ENCODE measurements at places on chromosomes 2 and 18.
A peak's percentile ranks its signal among the peaks of the same experiment; 100 is the strongest.

DNA sequence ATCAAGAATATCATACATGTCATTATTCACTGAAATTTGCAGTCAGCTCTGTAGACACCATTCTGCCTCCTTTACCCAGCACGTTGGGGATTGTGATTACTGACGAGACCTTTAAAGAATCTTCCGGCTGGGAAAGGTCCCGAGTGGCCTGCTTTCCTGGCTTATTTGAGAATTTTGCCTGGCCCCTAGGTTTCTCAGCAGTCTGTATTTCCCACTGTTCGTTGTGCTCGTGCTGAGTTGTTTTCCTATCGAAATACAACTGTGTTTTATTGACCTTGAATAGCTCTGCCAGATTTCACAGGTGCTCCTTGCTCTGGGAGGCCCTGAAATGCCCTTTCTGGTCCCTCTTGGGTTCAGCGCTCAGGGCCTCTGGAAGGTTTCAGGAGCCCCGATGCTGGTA lies 94.9 kb downstream of the AGAP1 start:
- no peak for DNase-seq

GRCh38 chr2:109134741-109135358 lies 5.8 kb downstream of the SH3RF3 start:
- no peak for DNase-seq

DNA sequence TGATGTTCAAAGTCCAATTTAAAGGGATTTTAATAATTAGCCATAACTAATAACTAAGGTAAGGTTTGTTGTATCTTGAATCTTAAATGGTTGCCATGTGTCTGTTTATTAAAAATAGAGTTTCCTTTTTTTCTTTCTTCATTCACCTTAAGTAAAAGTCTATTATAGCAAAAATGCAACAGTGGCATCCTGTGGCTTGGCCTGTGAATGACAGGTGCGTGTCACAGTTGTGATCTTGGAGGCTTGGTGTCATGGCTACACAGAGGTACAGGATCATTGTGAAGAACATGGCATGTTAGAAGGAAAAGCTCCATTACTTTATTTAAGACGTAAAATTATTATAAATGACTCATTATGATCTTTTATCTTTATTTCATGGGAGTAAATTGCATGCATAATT lies 246.1 kb downstream of the BCL2 start:
- no peak for DNase-seq

- peak; percentile 61 for DNase-seq
These were observed 278.2 kb upstream of the COL3A1 start for GRCh38 chr2:188695953-188696352.

GRCh38 chr2:134360745-134361487 lies 107.0 kb downstream of the MGAT5 start:
- no peak for DNase-seq

DNA sequence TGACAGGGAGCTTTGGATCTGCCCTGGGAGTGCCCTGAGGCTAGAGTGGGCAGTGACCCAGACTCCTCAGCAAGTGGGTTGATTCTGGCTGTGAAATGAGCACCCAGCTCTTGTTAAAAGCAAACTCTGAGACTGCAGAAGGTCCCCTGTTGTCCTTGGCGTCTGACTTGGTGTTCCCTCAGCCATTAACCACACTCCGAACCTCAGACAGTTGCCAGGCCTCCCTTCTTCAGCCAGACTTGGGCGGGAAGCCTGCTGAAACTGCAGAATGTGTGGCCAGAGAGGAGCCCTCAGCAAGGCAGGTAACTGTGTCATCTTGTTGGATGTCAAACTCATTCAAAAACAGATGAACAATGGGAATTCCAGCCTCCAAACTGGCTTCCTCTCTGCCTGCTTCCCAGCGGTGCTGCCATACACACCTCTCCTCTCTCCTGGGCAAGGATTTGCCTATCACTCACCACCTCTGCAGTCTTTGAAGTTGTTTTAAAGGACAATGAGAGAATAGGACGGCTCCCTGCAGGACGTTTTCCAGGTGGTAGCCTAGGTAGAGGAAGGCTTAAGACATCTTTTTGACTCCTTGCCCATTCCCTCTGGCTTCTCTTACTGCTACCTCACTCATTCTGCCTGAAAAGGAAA lies 38.9 kb upstream of the B3GNT2 start:
- DNase-seq, result no peak

DNA sequence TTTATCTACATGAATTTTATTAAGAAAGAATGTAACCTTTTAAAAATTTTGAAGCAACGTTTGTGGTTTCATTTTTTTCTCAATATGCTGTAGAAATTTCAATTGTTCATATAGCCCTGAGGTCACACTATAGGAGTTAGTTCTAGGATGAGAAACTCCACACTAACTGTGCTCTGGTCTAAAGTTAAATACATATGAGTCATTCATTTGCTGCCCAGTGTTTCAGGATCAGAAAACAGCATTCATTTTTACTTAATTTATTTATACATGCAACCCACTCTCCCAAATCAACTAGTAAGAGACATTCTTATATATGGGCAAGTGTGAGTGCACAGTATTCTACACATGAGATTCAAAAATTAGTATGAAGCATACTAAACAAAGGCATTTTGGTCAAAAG lies 137.9 kb downstream of the DOCK10 start:
- no peak for DNase-seq

DNA sequence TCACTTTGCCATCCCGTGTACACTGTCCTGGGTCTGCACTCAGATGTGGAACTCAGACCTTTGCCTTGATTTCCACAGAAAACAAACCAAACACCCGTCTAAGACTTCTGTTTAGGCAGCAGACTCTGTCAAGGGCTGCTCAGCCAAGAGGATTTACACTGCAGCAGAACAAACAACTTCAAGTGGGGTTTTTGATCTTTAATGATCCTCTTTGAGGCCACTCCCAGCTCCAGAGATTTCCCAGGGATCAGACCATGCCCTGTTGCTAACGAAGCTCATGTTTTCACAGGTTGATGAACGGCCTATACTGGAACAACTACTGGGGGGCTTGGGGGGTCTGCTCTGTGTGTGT lies 52.5 kb upstream of the LGALSL start:
- no peak for DNase-seq

DNA sequence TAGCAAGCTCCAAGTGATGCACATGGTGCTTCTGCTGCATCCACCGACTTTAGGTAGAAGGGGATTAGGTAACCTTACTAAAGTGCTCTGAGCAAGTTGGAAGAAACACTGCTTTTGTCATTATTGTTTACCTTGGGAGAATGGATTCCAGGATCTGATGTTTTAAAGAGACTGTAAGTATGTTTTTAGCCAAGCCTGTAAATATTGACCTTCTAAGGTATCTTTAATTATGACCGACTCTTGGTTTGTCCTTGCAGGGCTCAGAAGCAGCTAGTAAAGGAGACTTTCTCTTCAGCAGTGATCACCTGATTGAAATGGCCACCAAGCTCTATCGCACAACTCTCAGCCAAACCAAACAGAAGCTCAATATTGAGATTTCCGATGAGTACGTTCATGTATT lies 170.7 kb downstream of the MYO1B start:
- DNase-seq, result no peak

GRCh38 chr2:174024524-174025270 lies 59.5 kb upstream of the SP3 start:
- DNase-seq, result peak; percentile 67

- no peak for DNase-seq
These were observed 48.0 kb downstream of the RAB12 start for GRCh38 chr18:8657050-8657820.

DNA sequence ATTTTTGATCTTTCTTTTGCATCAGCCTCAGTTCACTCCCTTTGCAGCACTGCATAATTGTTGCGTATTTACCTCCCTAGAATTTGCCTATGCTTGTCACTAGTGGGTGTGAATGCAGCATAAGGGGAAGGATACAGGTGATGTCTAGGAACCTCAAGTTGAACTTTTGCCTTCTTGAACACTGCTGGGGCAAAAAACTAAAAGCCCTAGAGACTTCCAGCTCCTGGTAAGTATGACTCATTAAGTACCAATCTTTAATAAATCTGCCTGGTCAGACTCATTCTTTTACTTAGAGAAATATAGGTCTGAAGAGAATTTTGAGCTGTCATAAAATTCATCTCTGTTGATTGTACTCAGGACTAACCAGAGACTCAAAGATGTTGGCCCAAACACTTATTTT lies 547.3 kb upstream of the FANCL start:
- DNase-seq, result no peak

DNA sequence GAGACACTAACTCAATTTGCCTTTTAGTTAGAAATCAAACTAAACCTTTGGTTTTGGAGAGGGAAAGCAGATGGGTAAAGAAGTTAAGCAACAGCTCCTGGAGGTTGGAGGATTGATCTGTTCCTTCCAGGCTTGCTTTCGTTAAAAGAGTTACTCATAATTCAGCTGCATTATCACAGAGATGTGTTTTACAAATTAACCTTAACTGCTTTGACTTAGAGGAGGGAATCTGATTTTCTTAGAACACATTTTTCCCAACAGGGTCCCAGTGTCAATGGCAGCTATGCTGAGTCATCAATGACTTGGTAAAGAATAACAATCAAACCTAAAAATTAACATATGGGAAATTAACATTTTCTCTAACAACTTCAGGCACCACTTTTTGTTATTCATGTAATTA lies 113.4 kb downstream of the COPS8 start:
- DNase-seq, result no peak

GRCh38 chr2:231685349-231686191 lies 22.8 kb upstream of the PTMA start:
- no peak for DNase-seq

- no peak for DNase-seq
These were observed 106.4 kb downstream of the CTAGE1 start for GRCh38 chr18:22311301-22311700.

DNA sequence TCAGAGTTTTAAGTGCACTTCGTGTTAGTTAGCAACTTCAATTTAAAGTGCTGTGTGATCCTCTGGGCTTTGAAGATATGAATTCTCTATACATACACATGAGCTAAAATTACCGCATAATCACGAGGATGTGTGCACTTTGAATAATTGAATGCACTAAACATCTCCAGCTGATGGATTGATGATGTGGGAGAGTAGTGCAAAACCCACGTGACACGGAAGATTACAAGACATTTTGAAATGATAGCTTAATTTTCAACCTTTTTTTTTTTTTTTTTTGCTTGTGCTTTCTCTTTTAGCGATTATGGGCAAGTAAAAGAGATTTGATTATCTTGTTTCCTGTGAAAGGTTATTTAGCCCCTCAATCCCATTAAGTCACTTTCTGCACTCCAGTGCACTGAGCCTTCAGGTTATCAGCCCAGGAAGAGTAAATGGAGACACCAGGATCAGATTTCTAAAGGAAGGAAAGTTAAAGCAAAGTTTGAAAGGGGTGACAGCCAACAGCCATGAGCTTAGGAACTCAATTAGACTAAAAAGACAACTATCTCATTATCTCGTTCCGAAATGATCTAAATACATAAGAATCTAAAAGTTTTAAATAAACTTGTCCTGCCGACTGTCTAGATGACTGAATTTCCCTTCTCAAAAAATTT lies 81.6 kb downstream of the CDK15 start:
- no peak for DNase-seq

GRCh38 chr2:41933585-41934320 lies 114.1 kb upstream of the PKDCC start:
- DNase-seq, result peak; percentile 69

- no peak for DNase-seq
These were observed 103.2 kb downstream of the INHBB start for GRCh38 chr2:120448961-120449810.

DNA sequence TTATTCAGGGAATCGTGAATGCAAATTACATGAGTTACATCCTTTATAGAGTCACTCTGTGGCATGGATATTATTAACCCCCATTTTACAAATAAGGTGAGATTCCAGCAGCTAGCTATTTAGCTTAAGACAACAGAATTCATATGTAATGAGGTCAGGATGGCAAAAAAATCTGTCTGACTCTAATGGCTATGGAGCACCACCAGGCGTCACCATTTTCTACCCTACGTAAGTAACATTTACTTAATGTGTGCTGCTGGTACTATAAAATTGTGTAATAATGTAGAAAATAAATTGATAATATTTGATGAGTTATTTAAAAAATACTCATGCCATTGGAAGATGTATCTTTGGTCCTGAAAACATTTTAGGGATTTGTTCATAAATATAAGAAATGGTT lies 2040.1 kb upstream of the LRRTM1 start:
- no peak for DNase-seq

DNA sequence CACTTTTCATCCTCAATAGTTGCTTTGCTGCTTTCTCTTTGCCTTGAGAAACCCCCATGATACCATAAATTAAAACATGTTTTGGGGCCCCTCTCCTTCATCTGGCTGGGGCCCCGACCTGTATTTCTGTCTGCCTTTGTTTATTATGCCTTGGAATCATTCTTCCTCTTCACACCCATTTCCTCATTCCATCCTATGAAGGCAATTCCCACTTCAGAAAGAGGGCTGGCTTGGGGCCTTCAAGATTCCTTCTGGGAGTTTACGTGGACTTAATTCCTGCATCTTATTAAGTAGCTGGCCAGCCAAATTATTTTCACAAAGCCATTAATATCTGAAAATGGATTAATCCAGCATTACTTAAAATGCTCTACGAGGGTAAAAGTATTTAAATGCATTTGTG lies 6.8 kb upstream of the LRRTM1 start:
- DNase-seq, result no peak

- no peak for DNase-seq
These were observed 1.8 kb upstream of the TBR1 start for GRCh38 chr2:161414042-161415033.

DNA sequence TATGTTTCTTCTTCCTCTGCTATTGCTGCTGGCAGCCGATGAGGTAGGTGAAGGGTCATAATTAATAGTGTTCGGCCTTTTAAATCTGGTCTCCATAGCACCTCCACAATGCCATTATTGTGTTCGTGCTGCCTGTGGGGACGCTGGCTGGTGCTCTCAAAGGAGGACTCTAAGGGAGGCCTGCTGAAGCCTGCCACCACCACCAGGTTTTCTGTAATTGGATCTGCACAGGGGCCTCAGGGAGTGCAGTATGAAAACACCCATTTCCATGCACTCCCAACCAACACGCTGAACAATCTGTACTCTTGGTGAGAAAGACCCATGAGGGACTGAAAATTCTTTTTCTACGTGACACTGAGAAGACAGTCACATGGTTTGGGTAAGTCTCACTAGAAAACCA lies 17.6 kb upstream of the CLIP4 start:
- no peak for DNase-seq

GRCh38 chr2:120473522-120474271 lies 127.8 kb downstream of the INHBB start:
- DNase-seq, result no peak

DNA sequence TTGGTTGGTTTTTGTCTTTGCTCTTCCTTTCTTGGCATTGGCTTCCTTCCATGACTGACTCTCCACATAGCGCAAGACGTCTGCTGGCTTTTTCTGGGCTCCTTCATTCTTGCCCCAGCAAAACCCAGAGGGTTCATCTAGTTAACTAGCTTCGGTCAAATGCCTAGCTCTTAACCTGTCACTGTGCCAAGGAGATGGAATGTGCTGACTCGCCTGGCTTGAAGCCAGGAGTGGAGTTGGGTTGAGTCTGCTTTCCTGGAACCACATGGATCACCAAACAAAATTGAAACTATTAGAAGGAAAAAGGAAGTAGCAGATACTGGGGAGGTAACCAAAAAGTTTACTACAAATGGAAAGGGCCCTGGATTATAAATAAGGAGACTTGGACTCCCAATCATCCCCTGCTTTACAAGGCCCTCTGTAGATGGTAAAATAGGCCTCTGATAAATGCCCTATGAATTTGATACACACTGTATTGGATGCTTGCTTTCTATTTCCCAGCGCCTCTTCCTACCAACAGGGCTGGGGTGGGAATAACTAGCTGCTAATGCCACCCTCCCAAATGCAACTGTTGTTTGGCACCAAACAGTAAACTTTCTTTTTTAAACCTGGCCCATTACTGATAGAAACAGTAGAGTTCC lies 11.3 kb downstream of the MALT1 start:
- DNase-seq, result no peak

GRCh38 chr2:65576861-65577601 lies 144.6 kb upstream of the SPRED2 start:
- peak; percentile 78 for DNase-seq
